ENCODE measurements at places on chromosomes 1 and 21. TPM values are rescaled to one million over a fixed set of nuclear protein-coding genes. Genes with fewer than 3 reads are reported as not detected.

CCDC27 gene
- not detected for total RNA-seq

- DNase-seq = no peak
- H3K27me3 ChIP-seq = no peaks in the 10 kb centered on the region
- no peak overlapping the region for H3K4me3 ChIP-seq
- H3K4me1 ChIP-seq = peaks cover 5% of the 10 kb centered on the region
- H3K36me3 ChIP-seq = no peaks in the 10 kb centered on the region
Observed at GRCh38 chr21:15437883-15438282, 291.9 kb upstream of the USP25 start.

TNFRSF1B gene
- total RNA-seq = 15.9 TPM

GRCh38 chr1:116738673-116739370 lies 15.4 kb upstream of the CD2 start:
- no peak overlapping the region for H3K4me3 ChIP-seq
- no peaks in the 10 kb centered on the region for H3K27me3 ChIP-seq
- no peaks in the 10 kb centered on the region for H3K36me3 ChIP-seq
- peak overlapping the region; percentile 65 for H3K27ac ChIP-seq
- H3K4me1 ChIP-seq = peaks cover 28% of the 10 kb centered on the region

DNA sequence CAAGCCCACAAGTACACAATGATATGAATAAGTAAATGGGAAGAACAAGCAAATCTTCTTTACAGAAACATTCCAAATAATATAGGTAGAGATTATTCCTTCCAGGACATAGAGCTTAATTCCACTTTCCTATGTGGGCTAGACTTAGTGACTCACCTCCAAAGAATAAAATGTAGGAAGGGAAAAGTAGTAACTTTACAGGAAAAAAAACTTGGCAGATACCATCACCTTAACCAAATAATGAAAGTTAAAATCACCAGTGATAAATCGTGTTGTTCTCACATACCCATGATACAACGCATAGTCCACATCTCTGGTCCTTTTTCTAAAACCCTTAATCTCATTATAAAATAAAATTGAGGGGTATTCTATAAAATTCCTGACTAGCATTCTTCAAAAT lies 260.8 kb downstream of the SPATA17 start:
- no peak overlapping the region for H3K4me3 ChIP-seq
- H3K36me3 ChIP-seq = no peaks in the 10 kb centered on the region
- no peaks in the 10 kb centered on the region for H3K4me1 ChIP-seq
- H3K27me3 ChIP-seq = no peaks in the 10 kb centered on the region
- DNase-seq = no peak

TMEM51 gene
- total RNA-seq = 20.5 TPM

GRCh38 chr1:187063271-187063670 lies 234.5 kb downstream of the PLA2G4A start:
- no peaks in the 10 kb centered on the region for H3K27me3 ChIP-seq
- no peaks in the 10 kb centered on the region for H3K36me3 ChIP-seq
- no peaks in the 10 kb centered on the region for H3K4me1 ChIP-seq
- H3K4me3 ChIP-seq = no peak overlapping the region
- H3K27ac ChIP-seq = no peak overlapping the region

GRCh38 chr1:159012495-159012894 lies 2.8 kb downstream of the IFI16 start:
- H3K27me3 ChIP-seq = no peaks in the 10 kb centered on the region
- no peak for DNase-seq
- H3K27ac ChIP-seq = peak overlapping the region; percentile 76
- no peaks in the 10 kb centered on the region for H3K36me3 ChIP-seq
- H3K4me1 ChIP-seq = peaks cover 34% of the 10 kb centered on the region
- peak overlapping the region; percentile 22 for H3K4me3 ChIP-seq

DNA sequence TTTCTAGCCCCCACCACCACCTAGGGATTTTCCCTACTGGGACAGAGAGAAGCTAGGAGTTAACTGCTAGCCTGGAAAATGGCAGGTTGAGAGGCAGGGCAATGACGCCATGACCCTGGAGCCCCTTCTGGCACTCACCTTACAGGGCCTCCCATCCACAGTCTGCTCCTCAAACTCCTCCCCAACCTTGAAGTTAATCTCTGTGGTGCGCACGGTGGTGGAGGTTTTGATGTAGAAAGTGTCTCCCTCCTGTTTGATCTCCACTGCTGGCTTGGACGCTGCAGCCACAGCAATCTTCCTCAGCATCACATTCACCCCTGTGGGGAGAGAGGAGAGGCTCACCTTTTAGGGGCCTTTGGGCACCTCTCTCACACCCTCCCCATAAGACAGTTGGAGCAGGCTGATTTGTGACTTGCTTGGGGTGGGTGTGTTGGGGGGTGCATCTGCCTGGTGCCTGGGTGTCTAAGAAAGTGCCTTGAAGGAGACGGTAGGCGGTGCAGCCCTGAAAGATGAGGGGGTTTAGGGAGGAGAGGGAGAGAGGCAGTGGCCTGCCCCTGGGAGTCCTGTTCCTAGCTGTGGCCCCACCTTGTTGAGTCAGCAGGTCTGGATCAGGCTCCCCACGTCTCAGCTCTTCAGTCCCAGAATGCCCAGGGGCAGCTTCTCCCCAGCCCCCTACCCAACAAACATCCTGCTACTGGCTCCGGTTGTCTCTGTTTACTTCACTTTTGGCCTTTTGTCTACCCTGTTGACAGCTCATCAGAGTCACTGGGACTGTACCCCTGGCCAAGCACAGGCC lies 4.4 kb downstream of the CRABP2 start:
- H3K36me3 ChIP-seq = peaks cover 36% of the 10 kb centered on the region
- DNase-seq = no peak
- no peaks in the 10 kb centered on the region for H3K27me3 ChIP-seq
- no peak overlapping the region for H3K4me3 ChIP-seq
- H3K27ac ChIP-seq = no peak overlapping the region
- peaks cover 26% of the 10 kb centered on the region for H3K4me1 ChIP-seq

TRIM63 gene
- 1.7 TPM for total RNA-seq

DNA sequence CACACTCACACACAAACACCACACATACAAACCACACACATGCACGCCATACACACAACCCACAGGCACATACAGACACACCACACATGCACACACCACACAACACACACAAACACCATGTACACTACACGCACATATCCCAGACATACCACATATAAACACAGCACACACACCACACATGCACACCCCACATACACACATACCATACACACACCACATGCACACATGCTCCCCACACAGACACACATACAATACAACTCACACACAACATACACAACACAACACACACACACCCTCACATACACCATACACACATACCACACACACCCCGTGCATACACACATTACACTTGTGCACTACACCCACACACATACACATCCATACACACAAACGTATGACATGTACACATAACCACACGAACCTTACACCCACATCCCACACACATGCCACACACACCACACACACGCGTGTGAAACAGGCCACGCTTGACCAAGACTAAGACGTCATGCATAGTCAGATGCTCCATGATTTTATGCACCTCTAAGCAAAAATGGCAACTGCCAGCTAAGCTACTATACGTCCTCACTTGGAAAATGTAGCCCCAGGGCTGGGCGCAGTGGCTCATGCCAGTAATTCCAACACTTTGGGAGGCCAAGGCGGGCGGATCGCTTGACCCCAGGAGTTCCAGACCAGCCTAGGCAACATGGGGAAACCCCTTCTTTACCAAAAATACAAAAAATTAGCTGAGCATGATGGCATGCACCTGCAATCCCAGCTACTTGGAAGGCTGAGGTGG lies 77.4 kb upstream of the TMPRSS2 start:
- no peaks in the 10 kb centered on the region for H3K36me3 ChIP-seq
- no peaks in the 10 kb centered on the region for H3K27me3 ChIP-seq
- H3K4me3 ChIP-seq = no peak overlapping the region
- no peak for DNase-seq
- H3K27ac ChIP-seq = no peak overlapping the region
- H3K4me1 ChIP-seq = peaks cover 16% of the 10 kb centered on the region

DNA sequence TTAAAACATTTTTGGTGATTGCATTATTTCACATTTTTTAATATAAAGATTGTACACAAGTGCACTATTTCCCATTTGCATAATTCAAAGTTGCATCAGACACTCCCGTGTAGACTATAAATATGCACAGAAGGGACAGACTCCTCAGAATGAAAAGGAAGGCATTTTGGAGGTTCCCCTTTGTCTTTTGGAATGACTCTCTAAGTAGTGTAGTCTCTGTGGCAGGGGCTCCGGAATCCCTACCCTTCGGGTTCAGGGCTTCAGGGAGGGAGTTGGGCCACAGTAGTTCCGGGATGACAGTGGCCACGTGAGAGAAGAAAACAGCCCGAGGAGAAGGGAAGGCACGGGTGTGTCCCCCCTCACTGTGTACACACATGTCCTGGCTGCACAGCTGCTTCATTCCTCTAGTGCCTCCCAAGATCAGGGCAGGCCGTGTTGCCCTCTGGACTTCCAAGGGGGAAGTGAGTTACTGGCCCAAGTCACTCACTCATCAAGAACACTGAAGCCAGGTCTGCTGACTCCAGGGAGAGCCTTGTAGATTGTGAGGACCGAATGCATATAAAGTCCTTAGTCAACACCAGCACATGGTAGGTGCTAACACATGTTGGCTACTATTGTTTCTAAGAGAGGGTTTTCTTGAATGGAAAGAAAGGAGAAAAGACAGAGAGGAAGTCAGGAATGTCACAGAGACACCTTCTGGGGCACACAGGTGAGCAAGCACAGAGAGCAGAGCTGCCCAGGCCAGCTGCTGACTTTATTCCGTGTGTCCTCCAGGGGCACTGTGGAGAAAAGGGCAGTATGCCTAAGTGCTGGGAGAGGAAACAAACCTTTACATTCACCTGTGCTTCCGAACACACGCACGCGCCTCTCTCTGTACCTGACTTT lies 39.8 kb downstream of the LHX4 start:
- H3K27me3 ChIP-seq = peaks cover under 1% of the 10 kb centered on the region
- no peaks in the 10 kb centered on the region for H3K4me1 ChIP-seq
- no peak for DNase-seq
- H3K4me3 ChIP-seq = no peak overlapping the region
- H3K27ac ChIP-seq = no peak overlapping the region

All from esophagus squamous epithelium (tissue), 5 donors.